A673 (cell line): ENCODE measurements at places on chromosomes 16 and 17. TPM values are rescaled to one million over a fixed set of nuclear protein-coding genes. Genes with fewer than 3 reads are reported as not detected.
A peak's percentile ranks its signal among the peaks of the same experiment; 100 is the strongest.

DNA sequence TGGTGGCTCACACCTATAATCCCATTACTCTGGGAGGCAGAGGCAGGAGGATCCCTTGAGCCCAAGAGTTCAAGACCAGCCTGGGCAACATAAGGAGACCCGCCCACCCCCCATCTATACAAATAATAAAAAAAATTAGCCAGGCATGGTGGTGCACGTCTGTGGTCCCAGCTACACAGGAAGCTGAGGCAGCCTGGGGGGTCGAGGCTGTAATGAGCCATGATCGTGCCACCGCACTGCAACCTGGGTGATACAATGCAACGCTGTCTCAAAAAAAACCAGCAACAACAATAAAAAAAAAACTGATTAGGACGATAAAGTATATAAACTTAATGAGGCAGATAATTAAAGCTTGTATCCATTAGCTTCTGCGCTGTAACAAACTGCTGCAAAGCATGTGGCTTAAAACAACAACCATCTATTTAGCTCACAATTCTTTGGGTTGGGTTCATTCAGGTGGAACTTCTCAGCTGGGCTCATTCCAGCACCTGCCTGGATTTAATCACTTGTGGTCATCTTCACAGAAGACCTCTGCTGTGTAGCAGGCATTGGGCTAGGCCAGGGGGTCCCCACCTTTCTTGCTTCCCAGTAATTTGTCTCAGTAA, 45.8 kb downstream of the LCMT1 start:
- no peak for DNase-seq

GRCh38 chr17:37413875-37414519, 7.3 kb downstream of the TADA2A start:
- peak; percentile 7 for DNase-seq

DNA sequence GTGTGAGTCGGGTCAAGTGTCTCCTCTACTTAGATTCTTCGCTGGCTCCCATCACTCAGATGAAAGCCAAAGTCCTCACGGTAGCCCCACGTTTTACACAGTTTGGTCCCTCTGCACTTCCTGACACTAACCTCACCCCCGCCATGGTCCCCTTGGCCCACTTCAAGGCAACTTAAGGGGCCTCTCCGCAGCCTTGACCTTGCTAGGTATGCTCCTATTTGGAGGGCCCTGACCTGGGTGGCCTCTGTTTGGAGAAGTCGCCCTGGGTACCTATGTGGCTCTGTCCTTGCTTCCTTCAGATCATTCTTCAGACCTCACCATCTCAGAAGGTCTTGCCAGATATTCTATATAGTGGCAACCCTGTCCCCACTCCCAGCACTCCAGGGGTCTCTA, 110.2 kb downstream of the SOCS1 start:
- DNase-seq: no peak

- no peak for DNase-seq
These were observed 6.6 kb downstream of the FAM20A start for GRCh38 chr17:68594552-68594951.

GRCh38 chr16:35252356-35252936, 1793.0 kb downstream of the TP53TG3F start:
- no peak for DNase-seq

- DNase-seq: no peak
These were observed 68.8 kb downstream of the GSG1L start for GRCh38 chr16:27994686-27995085.

- DNase-seq: no peak
These were observed 56.4 kb downstream of the JPH3 start for GRCh38 chr16:87658564-87659225.

DNA sequence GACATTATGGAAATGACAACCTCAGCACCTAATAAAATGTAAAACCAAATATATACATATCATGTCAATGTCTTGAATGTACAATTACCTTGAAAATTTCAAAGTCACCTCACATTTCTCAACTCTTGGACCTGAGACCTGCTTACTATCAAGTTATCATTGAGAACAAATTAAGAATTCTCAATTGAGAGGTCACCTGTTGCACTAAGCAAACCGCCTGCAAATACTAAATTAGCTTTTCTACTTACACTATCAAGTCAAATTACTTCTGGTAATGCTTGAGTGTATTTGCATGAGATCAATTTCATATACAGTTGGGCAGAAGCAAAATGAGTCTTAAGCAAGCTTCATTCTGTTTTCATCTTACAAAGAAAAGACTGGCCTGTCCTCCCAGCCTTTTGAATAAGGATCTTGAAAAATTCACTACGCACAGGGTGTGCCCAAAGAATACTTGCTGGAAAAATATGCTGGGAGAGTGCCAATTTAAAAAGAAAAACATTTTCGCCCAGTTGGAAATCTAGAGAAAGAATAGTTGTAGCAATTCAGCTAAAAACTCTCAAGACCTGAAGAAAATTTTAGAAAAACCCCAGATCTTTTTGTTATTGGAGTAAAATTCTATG, 35.7 kb downstream of the KANSL1 start:
- no peak for DNase-seq

- no peak for DNase-seq
These were observed 20.5 kb upstream of the PABPN1L start for GRCh38 chr16:88886845-88887521.

The GNAO1 gene
- total RNA-seq: 0.37 TPM in 1 of 2 replicates, not detected in the other

The APOH gene
- total RNA-seq: 0.44 and 1.4 TPM in 2 replicates

The METTL2A gene
- 43.8 and 44.9 TPM in 2 replicates for total RNA-seq

The KRTAP16-1 gene
- total RNA-seq: not detected in 2 replicates

The VAMP2 gene
- total RNA-seq: 41.3 and 51.0 TPM in 2 replicates

The PRSS27 gene
- total RNA-seq: 1.3 and 3.0 TPM in 2 replicates
